ENCODE measurements at places on chromosomes 6 and 20. TPM values are rescaled to one million over a fixed set of nuclear protein-coding genes. Genes with fewer than 3 reads are reported as not detected.
A peak's percentile ranks its signal among the peaks of the same experiment; 100 is the strongest.

GRCh38 chr6:165834613-165835259 lies 171.7 kb upstream of the PDE10A start:
- no peak for DNase-seq
- no peaks in the 10 kb centered on the region for H3K36me3 ChIP-seq
- H3K27me3 ChIP-seq: peaks cover 11% of the 10 kb centered on the region
- H3K4me1 ChIP-seq: peaks cover 5% of the 10 kb centered on the region

GRCh38 chr6:168282985-168283685 lies 36.4 kb downstream of the DACT2 start:
- no peaks in the 10 kb centered on the region for H3K27me3 ChIP-seq
- no peak overlapping the region for H3K27ac ChIP-seq
- no peak overlapping the region for H3K4me3 ChIP-seq
- H3K4me1 ChIP-seq: peaks cover 12% of the 10 kb centered on the region

Gene UBD
- total RNA-seq: 0.34 TPM

DNA sequence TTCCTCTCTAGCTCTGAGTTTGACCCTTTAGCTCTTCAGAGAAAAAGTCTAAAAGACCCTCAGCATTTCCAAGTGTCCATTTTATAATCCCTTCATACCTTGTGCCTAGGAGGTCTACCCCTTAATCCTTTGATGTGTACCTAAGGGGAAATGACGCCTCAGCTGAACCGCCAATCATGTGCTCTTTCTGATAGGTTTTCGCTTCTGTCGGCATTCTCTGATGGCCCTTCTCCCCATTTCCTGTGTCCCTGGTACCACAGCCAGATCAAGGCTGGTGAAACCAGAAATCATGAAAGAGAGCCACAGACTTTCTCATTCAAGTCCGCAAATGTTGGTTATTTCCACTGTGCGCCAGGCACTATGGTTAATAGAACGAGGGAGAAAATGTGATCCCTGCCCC lies 333.9 kb downstream of the FARS2 start:
- no peak overlapping the region for H3K4me3 ChIP-seq
- no peaks in the 10 kb centered on the region for H3K4me1 ChIP-seq
- no peak overlapping the region for H3K27ac ChIP-seq
- no peaks in the 10 kb centered on the region for H3K36me3 ChIP-seq

- H3K4me1 ChIP-seq: no peaks in the 10 kb centered on the region
- no peaks in the 10 kb centered on the region for H3K27me3 ChIP-seq
Measured at GRCh38 chr6:71262914-71263313, 25.7 kb upstream of the OGFRL1 start.

- H3K4me3 ChIP-seq: no peak overlapping the region
- peaks cover 10% of the 10 kb centered on the region for H3K36me3 ChIP-seq
- H3K27ac ChIP-seq: no peak overlapping the region
- H3K4me1 ChIP-seq: peaks cover 19% of the 10 kb centered on the region
- no peak for DNase-seq
- H3K27me3 ChIP-seq: peaks cover 2% of the 10 kb centered on the region
Measured at GRCh38 chr6:160996131-160996601, 4.6 kb downstream of the MAP3K4 start.

GRCh38 chr20:64039293-64040160 lies 3.5 kb downstream of the C20orf204 start:
- peaks cover 33% of the 10 kb centered on the region for H3K4me1 ChIP-seq
- no peaks in the 10 kb centered on the region for H3K27me3 ChIP-seq
- peak overlapping the region; percentile 4 for H3K27ac ChIP-seq
- peaks cover 3% of the 10 kb centered on the region for H3K36me3 ChIP-seq
- no peak for DNase-seq

DNA sequence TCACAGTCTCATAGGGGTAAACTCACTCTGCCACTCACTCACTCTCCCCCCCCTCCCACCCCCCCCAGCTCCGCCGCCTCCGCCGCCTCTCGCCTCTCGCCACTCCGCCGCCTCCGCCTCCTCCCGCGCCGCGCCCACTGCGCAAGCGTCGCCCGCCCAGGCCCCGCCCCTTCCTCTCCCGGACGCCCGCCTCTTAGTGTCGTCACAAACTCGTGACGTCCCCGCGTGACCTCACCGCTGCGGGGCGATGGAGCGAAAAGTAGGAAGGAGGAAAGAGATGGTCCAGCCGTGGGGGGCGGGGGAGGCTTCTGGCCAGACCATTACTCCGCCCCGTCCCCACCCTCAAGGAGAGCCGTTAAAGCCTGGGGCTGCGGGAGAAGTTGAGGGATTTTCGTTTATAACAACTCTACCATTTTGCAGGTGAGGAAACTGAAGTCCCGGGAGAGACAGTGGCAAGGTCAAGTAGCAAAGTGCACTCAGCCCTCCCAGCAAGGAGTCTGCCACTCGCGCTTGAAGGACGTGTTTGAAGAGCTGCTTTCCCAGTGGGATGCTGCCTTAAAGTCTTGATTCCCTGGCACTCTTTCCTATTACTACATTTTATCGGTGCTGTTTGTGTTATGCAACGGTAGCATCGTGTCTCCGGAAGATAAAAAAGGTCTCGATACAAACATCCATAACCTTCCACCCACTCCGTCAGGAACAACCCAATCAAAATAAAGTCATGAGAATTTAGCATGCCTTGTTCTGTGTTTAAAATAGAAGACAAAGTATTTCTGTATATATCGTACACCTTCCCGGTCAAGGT lies at the start of gene ILRUN:
TSS of gene ILRUN (minus strand) at position 29 of the 805 bp plus-strand sequence. CDS start 164 bp downstream, outside the sequence.
- H3K27ac ChIP-seq: peak within 1 kb of the TSS; percentile 91
- peaks cover 34% of the 10 kb centered on the region for H3K4me1 ChIP-seq
- no peaks in the 10 kb centered on the region for H3K27me3 ChIP-seq
- peaks cover 23% of the 10 kb centered on the region for H3K36me3 ChIP-seq
- peak within 1 kb of the TSS; percentile 92 for H3K4me3 ChIP-seq
- DNase-seq: peak; percentile 91

Gene RAMACL
- total RNA-seq: 0.32 TPM
